ENCODE measurements at places on chromosomes 3 and 15.

DNA sequence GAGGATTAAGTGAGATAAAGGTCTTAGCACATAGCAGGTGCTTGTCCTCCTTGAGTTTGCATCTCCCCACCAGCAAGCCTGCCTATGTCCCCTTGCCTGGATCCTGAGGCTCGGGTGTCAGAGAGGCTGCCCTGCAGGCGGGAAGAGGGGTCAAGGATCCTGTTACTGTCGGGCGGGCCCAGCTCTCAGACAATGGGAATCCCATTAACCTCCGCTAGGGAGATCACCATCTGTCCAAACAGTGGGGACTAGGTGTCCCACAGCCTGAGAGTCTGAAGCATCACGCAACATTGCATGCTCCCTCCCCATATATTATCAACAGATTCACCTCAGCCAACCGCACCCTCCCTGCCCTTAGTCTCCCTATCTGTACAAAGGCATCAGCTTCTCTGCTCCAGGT lies 151.4 kb downstream of the FBLN2 start:
- no peak for DNase-seq

DNA sequence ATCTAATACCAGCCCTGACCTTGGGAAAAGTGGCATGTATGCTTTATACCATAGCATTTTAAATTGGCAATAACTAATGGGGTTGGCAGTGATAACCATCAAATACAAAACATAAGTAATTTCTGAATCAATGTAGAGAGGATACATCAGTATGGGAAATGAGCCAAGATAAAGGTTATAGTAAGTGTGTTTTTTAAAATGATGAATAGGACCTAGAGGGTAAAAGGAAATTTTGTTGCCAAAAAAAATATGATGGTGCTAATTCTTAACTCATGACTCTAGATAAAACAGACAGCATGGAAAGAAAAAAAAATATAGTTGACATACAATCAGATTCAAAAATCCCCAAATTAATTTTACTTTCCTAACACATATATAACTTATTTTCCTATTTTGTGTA lies 75.4 kb upstream of the ROBO1 start:
- DNase-seq = no peak

- no peak for DNase-seq
Measured at GRCh38 chr3:26768068-26768651, 145.6 kb downstream of the LRRC3B start.

DNA sequence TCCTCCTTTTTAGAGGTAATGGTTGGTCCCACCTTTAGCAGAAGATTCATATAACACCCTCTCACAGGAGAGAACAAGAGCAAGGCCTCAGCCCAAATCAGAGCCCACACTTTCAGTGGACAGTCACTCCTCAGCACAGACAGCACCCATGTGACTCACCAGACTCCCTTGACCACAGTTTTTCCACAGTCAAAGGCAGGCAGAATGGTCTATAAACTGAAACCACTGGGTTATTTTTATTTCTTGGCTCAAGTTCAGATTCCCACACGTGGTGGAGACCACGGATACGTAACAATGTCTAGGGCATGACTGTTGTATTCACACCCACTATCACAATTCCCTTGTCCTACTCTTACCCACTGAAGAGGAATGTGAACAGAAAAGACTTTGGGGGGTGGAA lies 237.8 kb upstream of the UBE2E1 start:
- DNase-seq = no peak

GRCh38 chr3:65979731-65980130 lies 59.0 kb downstream of the MAGI1 start:
- no peak for DNase-seq

DNA sequence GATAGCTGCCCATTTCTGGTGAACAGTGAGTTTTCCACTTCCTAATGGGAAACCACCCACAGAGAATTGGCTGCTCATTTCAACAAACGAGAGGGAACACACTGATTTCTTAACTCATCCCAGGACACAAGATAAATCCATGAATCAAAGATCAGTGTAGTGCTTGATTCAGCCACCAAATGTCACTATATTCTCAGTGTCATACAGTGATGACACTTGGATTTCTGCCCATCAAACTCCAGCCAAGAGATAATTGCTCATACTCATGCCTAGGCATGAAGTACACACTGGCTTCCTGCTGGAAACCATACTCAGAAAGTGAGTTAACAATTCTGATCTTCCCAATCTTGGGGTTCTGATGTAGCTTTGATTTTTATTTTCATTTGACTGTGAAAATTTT lies 35.4 kb upstream of the GRM7 start:
- DNase-seq = no peak

DNA sequence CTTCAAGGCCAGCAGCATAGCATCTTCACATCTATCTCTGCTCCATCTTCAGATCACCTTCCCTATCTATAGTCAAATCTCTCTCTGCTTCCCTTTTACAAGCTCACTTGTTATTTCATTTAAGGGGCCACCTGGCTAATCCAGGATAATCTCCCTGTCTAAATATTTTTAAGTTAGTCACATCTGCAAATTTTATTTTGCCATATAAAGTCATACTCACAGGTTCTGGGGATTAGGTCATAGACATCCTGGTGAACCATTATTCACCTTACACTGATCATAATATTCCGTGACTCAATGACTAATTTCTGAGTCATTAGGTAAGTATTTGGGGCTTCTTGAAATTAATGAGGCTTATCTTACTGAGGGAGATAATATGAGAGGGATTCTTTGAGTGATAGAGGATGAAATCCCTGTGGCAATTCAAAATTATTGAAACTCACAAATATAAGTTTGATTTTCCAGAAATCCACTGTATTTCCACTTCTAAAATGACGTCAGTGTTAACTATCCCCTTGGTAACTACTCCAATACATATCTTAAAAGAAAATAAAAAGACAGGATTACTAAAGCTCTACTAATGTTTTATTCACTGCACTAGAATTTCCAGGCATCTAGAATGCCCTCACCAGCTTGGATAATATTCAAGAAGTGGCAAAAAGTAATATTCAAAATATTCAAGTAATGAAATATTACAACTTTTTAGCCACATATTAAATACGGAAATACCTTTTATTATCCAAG lies 93.7 kb upstream of the RBMS3 start:
- no peak for DNase-seq

- no peak for DNase-seq
Measured at GRCh38 chr3:188834349-188834748, 337.4 kb upstream of the TPRG1 start.

- no peak for DNase-seq
Measured at GRCh38 chr3:193938613-193939012, 197.3 kb upstream of the HES1 start.

DNA sequence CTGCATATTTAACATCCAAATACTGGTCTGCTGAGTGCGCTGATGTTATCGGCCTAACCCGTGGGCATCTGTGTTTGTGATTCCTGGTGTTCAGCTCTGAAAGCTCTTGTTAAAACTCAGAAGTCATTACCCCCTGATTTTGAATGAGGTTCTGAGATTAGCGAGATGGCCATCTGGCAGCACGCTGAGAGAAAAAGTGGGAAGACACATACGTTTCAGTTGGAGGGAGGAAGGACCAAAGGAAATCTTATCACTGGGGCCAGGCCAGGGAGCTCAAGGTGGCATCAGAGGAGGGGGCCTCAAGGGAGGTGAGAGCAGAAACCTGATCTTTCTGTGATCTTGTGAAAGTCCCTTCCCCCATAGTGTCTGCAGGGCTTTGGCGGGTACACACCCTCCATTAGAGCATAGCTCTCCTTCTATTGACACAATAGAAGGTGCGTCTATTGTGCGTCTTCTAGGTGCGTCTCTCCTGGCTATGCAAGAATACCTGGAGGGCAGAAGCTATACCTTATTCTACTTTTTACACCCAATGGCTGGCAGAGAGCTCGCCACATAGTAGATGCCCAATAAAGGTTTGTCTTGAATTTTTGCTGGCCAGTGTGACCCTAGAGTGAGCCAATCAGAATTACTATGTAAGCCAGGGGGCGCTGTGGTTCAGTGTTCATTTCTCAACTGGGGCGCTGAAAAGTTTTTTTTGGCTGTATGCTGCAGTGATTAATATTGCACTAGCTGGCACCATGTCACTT lies 182.4 kb downstream of the SHQ1 start:
- peak; percentile 8 for DNase-seq

GRCh38 chr15:50051811-50052419 lies 67.1 kb downstream of the ATP8B4 start:
- no peak for DNase-seq

- no peak for DNase-seq
Measured at GRCh38 chr3:5221701-5222100, 34.2 kb downstream of the EDEM1 start.

DNA sequence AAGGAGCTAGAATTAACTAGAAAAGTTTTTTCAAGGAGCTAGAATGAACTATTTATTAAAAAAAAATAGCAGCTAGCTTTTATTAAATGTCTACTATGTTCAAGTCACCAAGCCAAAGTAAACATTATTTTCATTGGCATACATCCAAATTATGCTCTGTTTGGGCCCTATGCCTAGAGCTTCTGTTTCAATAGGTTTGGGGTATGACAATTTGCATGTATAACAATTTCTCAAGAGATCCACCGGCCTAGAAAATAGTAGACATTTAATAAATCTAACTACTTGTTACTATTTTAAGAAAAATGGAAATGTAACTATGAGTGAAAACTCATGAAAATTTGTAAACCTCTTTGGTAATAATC lies 8.0 kb downstream of the GABRR3 start:
- no peak for DNase-seq

- no peak for DNase-seq
Measured at GRCh38 chr15:95292785-95293450, 1037.6 kb upstream of the NR2F2 start.

DNA sequence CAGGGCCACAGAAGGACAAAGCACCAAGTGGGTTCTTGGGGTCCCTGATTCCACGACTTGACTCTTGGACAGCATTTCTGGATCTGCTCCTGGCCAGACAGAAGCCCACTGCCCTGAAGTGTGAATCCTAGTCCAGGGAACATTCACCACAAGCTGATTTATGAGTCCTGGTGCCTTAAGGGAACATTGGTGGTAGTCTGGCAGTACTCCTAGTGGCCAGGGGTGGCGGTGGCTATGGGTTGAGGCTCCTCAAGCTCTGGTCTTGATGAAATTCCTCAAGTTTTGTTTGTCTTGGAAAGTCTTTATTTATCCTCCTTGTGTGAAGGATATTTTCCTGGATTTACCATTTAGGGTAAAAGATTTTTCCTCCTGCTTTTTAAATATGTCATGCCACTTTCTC lies 307.5 kb downstream of the PYDC2 start:
- no peak for DNase-seq

DNA sequence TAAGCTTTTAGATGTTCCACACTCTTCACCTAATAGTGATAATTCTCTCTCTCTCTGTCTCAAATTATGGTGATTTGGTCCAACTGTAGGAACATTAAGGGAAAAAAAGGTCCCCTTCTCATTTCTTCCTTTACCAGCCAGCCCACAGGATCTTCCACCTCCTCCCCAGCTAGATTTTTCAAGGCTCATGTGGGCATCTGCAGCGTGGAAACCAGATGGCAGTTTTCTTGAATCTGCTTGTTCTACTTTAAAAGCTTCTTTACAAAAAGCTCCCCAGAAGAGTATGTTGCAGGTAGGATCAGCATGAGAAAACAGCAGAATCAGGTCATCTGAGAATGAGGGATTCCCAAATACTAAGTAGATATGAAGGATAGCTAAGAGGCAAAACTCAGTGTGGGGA lies 208.6 kb upstream of the PFN2 start:
- DNase-seq = no peak

DNA sequence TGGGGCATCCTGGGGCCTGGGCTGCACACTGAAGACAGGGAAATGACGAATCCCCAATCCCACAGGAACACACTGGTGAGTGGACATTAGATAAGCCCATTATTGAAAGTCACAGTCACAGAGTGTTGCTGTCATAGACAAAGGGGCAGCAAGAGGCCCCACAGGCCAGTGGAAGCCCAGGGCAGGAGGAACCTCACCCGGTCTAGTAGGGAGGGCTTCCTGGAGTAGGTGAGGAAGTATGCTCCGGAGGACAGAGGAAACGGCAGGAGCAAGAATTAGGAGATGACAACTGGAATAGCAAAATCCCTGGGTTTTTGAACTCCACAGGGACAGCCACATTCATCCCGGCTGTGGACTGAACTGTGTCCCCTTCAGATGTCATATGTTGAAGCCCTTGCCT lies 101.2 kb downstream of the TPRA1 start:
- no peak for DNase-seq

DNA sequence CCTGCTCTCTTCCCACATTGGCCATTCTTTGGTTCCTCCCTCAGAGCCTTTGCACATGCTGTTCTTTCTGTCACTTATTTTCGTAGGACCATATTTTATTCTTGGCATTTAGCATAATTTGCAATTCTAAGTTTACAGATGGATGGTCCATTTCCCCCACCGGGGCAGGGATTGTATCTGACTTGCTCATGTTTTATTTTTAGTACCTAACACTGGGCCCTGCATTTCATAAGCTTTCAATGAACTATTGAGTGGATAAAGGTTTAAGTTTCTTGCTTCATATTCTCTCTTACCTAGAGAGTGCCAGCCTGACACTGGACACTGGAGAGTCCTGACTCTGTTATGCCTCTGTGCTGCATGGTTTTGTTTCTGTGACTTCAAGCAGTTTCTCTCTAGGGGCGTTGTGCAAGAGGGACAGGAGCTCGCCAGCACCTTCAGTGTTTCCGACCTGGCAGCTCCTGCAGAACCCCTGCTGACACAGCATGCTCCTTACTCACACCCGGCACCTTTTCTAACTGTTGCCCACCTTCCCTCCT lies 87.4 kb downstream of the FLNB start:
- no peak for DNase-seq

DNA sequence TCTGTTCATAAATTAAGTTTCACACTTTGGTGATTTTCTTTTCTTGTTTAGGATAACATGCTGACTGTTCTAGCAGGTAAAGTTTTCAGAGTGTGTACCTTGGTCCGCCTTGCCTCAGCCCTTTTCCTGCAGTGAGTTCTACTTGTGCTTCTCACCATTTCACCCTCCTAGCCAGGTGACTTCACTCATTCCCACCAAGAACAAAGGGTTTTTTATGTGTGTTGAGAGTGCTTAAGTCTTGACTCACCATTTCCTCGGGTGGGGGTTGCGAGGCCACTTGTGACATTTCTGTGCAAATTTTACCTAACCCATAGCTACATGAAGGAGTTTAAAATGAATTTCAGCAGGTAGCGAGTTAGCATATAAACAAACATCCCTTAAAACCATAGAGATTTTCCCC lies 81.4 kb downstream of the C3orf38 start:
- no peak for DNase-seq

DNA sequence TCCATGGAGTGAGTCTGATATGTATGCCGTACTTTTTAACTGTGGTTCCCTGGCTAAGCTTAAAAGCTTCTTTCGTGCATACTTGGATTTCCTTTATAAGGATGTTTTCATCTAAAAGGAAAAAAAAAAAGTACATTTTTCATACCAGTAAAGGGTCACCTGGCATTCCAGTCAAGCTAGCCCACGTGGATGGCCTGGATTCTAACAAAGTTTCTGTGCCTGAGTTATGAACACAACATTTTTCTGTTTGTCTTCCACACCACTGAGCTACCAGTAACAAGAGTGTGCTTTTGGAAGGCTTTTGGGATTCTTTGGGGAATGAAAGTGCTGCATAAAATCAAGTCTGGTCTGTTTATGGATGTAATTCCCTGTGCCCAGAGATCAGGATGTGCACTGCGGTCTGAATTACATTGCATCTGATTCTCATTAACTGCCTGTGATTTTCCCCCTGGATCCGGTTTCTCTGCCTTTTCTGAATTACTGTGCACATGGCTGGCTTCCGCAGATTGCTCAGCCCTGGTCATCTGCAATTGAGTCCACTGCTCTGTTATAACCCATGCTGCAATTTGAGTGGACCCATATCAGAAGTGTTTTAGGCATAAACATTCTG lies 38.2 kb upstream of the MAGI1 start:
- DNase-seq = no peak

GRCh38 chr3:124731760-124732159 lies 1.5 kb downstream of the UMPS start:
- no peak for DNase-seq

Measured in stimulated activated CD4-positive, alpha-beta T cell treated with anti-CD3 and anti-CD28 coated beads, Interleukin-1b, Interleukin-23, amount 100 ng/mL, for 1 hour (primary cell).